ENCODE measurements at places on chromosomes 4 and X.

- DNase-seq = no peak
Measured at GRCh38 chr4:156660465-156660864, 311.1 kb downstream of the PDGFC start.

- no peak for DNase-seq
Measured at GRCh38 chr4:19187691-19188090, 1064.0 kb upstream of the SLIT2 start.

DNA sequence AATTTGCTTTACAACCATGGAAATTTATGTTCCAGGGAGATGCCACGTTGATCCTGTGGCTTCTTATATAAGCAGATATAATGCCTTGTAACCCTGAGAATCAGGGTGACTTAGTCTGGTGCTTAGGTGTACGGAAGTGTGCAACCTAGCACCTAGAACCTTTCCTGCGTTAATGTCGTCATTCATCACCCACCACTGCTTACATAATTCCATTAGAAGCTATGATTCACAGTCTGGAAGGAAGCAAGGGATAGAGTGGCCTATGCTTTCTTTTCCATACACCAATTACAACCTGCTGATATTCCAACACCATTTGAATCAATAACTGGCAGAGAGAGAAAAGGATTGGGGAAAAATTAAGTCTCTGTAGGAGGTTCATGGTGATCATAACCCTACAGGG, 17.3 kb upstream of the CXCL8 start:
- no peak for DNase-seq

- no peak for DNase-seq
Measured at GRCh38 chr4:33411182-33411581, 2691.0 kb downstream of the PCDH7 start.

DNA sequence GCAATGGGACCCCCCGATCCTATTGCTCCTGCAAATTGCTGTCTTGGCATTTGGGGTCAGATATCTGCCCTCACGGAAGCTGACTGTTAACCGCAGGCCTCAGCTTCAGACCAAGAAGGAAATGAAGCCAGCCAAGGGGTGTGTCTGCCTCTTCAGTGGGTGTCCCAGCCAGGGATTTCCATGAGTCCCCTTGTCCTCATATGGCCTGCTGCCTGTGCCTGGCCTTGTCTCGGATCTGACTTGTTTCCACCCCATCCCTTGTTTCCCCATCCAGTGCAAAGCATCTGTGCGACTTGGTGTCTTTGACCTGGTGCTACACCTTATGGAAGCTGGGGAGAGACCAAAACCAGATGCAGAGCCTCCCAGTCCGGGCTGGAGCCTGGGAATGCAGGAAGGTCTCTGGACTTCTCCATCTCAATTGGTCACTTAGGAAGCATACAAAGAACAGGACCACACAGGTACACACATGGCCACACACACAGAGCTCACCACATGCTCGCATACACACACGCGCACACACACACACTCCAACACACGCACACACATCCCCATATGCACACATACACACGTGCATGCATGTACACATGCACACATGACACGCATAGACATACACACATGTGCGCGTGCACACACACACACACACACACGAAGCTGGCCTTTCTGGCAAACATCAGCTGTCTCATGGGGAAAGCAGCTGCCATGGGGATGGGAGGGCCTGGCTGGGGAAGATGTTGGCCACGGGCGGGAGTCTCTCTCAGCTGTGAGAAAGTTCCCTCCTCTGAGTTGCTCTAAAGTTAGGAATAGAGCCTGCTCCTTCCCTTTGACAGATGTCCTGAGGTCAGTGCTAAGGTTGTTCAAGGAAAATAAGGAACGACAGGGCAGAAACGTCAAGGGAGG, 65.5 kb downstream of the CRMP1 start:
- DNase-seq = no peak

DNA sequence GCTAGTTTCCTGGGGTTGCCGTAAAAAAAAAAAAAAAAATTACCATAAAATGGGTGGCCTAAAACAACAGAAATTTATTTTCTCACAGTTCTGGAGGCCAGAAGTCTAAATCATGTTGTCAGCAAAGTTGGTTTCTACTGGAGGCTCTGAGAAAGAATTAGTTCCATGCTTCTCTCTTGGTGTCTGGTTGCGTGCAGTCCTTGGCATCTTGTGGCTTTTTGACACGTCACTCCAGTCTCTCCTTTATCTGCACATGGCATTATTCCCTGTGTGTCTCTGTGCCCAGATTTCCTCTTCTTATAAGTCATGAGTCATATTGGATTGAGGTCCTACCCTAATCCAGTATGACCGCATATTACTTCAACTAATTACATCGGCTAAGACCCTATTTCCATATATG, 38.7 kb downstream of the SPATA4 start:
- no peak for DNase-seq

GRCh38 chrX:10833299-10834169, 213.1 kb upstream of the MID1 start:
- no peak for DNase-seq

GRCh38 chr4:16884673-16885460, 13.6 kb downstream of the LDB2 start:
- DNase-seq = no peak

DNA sequence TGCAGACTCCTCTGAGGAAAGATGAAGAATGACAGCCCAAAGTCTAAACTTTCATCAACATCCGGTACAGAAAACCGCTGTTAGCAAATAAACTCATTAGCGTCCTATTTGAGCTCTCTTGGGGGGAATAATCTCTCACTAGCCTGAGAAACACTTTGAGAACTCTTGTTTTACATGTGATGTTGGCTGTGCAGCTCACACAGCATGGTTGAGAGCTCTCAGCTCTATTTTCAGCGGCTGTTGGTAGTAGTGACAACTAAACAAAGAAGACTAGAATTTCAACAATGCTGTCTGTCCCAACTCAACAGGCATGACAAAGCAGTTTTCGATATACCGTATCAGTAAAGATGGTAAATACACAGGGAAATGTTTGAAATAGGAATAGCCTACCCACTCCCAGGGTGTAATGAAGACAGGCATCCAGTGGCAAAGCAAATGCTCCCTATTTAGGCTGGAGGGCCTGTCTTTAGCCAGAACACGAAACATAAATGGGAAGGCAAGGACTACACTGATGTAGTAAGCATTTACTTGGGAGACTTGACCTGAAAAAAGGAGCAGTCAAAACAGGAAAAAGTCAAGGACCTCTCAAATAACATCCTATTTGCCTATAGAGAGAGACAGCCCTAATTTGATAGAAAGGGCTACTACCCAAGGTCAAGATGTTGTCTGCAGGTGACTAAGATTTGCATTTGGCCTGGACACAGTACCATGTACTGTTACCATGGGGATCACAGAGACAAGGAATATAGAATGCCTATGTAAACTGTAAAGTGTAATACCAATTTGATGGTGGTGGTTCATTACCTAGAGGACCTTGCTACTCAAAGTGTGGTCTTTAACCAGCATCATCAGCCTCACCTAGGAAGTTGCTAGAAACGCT, 60.4 kb downstream of the PPEF2 start:
- no peak for DNase-seq

DNA sequence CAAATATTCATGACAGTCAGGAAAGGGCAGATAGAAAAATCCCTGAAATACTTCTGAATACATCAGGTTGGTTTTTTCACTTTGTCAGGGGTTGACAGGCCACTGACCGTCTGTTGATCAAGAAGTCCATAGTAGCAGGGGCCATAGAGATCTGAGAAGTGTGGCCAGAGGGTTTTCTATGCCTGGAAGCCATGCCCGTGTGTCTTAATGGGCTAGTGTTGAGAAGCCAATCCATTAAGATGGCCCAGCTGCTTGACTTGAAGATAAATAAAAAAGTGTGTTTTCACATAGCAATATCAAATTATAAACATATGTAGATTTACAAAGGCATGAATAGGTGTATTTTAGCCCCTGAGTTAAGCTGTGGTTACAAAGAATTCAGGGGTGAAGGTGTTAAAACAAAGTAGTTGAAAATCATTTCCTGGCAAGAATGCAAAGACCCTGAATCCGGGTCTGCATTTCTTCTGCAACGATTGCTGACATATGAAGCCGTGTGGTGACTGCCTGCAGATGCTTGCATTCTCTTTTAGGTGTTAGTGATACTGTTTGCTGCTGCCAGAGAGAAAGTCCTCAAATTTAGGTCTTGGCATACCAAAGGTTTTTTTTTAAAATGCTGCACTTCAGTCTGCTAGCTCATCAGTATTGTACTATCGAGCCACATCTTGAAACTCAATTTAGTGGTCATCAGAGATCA, 9.3 kb upstream of the LIMCH1 start:
- no peak for DNase-seq

- DNase-seq = no peak
Measured at GRCh38 chrX:132489578-132490419, 961 bp upstream of the MBNL3 start.

- no peak for DNase-seq
Measured at GRCh38 chr4:9781343-9782135, at the start of gene DRD5. DRD5 (plus strand) TSS chr4:9781634; CDS start chr4:9782030, 396 bp downstream.

All from foreskin melanocyte (primary cell).